ENCODE measurements at places on chromosomes 2 and 18. TPM values are rescaled to one million over a fixed set of nuclear protein-coding genes. Genes with fewer than 3 reads are reported as not detected.

The PARD3B gene
- total RNA-seq: 17.0 TPM

The SLC35F5 gene
- total RNA-seq: 103 TPM

The CRACDL gene
- not detected for total RNA-seq

The ERCC3 gene
- 31.1 TPM for total RNA-seq

The IGFBP5 gene
- total RNA-seq: 213 TPM

The STK36 gene
- total RNA-seq: 25.9 TPM

The FABP1 gene
- total RNA-seq: 0.09 TPM

The ZAP70 gene
- total RNA-seq: 0.16 TPM

The MYO3B gene
- total RNA-seq: 0.16 TPM

The CCDC138 gene
- 2.8 TPM for total RNA-seq

The SLC19A3 gene
- total RNA-seq: under 0.01 TPM

The G6PC2 gene
- total RNA-seq: not detected

The TSHZ1 gene
- 3.3 TPM for total RNA-seq

The CDH20 gene
- not detected for total RNA-seq

The ARHGAP25 gene
- 0.47 TPM for total RNA-seq

The IL1RL1 gene
- 0.17 TPM for total RNA-seq

The TNP1 gene
- not detected for total RNA-seq

The OTOF gene
- under 0.01 TPM for total RNA-seq

The PEX13 gene
- 13.9 TPM for total RNA-seq

The RGPD6 gene
- 12.3 TPM for total RNA-seq

The GALNT5 gene
- 30.1 TPM for total RNA-seq

The KIF5C gene
- 0.26 TPM for total RNA-seq

The CHRND gene
- not detected for total RNA-seq

The TCF23 gene
- not detected for total RNA-seq

The AQP12A gene
- not detected for total RNA-seq

The SLC20A1 gene
- 53.0 TPM for total RNA-seq

The MOGAT1 gene
- not detected for total RNA-seq

The CTAGE1 gene
- not detected for total RNA-seq

The RRM2 gene
- total RNA-seq: 3.2 TPM

The CRYGC gene
- not detected for total RNA-seq

The HRH4 gene
- total RNA-seq: under 0.01 TPM

The LONRF2 gene
- total RNA-seq: under 0.01 TPM

The CPLX4 gene
- not detected for total RNA-seq

The CACNB4 gene
- total RNA-seq: 1.3 TPM

The TMEM200C gene
- 0.43 TPM for total RNA-seq

The ALLC gene
- not detected for total RNA-seq

The PECR gene
- total RNA-seq: 15.4 TPM

The FEV gene
- total RNA-seq: not detected

The LAMA1 gene
- 1.5 TPM for total RNA-seq

The FAM124B gene
- under 0.01 TPM for total RNA-seq

The IL36B gene
- not detected for total RNA-seq
